ENCODE measurements at places on chromosomes 6 and 20.
A peak's percentile ranks its signal among the peaks of the same experiment; 100 is the strongest.

DNA sequence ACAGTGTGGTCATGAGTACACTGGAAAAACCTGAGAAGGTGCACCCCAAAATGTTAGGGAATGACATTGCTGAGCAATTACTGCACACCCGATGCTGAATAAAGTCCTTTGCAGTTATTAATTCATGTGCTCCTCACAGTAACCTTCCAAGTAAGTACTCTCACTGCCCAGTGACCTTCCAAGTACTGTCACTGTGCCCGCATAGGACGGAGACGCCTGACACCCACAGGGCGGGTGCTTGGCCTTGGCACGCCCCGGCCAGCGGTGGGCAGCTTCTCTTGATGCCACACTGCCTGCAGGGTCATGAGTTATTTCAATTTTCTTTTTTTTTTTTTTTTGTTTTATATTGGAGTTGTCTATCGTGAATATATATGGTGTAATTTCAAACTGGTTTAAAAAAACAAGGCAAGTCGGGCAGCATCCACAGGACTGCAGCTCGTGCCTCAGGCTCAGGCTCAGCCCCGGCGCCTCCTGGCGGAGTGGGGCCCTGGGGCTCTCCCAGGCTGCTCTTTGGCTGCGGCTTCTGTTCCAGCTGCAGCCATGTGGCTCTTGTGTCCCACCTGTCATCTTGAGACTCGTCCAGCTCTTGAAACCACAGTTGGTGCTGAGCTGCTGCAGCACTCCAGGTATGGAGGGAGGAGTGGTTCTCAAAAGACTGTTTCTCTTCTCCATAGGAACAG, 27.0 kb downstream of the PNLDC1 start:
- no peak for DNase-seq

DNA sequence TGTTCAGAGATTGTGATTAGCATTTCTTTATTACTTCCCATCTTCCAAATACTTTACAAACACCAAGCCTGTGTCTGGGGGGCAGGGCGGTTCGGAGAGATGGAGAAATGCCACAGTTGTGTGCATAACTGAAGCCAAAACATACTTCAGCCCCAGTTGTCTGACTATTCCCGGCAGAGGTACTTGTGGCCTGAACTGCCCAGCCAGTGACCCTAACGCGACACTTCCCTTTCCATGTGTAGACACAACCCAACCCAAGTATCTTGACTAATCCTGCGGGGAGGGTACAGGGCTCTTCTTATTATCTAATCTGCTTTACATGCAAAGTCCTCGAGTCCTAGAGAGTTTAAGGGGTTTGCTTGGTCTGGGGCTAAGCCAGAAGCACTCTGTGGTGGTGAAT, 46.2 kb downstream of the ISM1 start:
- no peak for DNase-seq

GRCh38 chr6:73586416-73586974, 65.7 kb upstream of the EEF1A1 start:
- DNase-seq = no peak

GRCh38 chr6:95197590-95197989, 379.7 kb upstream of the MANEA start:
- no peak for DNase-seq

GRCh38 chr20:8019246-8019997, at the start of gene TMX4:
TSS of gene TMX4 (minus strand) at chr20:8019761. CDS start at chr20:8019613, 148 bp downstream.
- peak; percentile 95 for DNase-seq

GRCh38 chr6:142945049-142945445, at the start of gene HIVEP2:
TSS of gene HIVEP2 (minus strand) at chr6:142945176. CDS start at chr6:142774738, 170,438 bp downstream.
- peak; percentile 92 for DNase-seq

DNA sequence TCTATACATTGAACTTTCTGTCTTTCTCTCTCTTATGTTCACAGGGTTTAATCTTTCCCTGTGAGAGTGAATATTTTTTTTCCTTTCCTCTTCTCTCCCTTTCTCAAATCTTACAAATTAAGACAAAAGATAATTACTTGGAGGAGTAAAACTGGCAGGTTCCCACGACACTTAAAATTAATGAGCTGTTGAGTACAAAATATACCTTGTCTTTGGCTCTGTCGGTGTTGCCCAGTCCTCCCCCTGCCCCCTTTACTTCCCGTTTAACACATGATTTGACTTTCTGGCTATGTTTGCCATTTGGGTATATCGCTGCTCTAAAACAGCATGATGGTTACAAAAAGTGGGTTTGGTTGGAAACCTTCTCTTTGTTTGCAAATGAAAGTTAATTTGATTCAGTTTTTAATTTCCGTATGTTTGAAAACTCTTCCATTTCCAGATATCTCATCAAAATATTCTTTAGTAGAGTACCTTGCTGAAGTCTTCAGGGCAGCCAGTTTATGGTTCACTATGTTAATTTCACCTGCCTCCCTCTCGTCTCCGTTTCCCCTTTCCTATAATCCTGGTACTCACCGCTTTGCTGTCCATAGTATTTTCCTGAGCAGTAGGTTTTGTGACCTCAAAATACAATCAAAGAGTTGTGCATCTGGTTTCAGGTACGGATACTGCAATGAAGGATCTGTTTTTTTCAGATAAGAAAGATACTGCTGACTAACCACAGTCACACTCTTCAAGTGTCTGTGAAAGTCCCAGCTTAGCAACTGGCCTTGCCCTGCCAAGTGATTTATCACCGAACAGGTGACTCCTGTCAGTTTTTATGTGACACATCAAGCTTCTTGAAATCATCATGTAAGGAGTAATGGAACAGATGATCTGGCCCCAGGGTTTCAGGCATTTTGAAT, 181.2 kb downstream of the DTNBP1 start:
- DNase-seq = peak; percentile 29

- no peak for DNase-seq
Observed at GRCh38 chr6:87196275-87196842, 41.0 kb downstream of the ZNF292 start.

- no peak for DNase-seq
Observed at GRCh38 chr6:23601811-23602345, 524.1 kb upstream of the NRSN1 start.

- DNase-seq = peak; percentile 72
Observed at GRCh38 chr20:21235484-21236445, 67.4 kb upstream of the XRN2 start.

DNA sequence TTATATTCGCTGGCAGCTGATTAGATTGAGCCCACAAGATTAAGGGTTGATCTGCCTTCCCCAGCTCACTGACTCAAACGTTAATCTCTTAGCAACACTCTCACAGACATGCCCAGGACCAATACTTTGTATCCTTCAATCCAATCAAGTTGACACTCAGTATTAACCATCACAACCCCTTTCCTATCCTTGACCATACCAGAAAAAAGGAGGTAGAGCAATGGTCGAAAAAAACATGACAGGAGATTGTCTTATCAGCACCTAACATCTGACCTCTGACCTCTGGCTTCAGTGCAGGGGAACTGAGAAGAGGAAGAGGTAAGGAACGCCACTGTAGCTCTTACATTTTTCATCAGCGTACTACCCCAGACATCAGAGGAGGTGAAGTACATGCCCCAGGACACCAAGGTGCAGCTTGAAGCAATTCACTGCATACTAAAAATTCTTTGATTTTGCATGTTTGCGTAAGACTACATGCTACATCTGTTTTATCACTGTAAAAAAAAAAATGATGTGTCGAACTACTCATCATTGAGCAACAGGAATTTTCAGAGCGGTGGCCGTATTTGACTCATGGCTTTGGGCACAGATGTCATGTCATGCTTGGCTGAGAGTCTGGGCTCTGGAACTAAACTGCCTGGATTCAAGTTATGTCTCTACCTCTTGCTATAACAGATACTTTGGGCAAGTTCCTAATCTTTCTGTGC, 188.0 kb upstream of the TAB2 start:
- DNase-seq = no peak

GRCh38 chr6:151553416-151554165, 59.8 kb downstream of the CCDC170 start:
- no peak for DNase-seq

- DNase-seq = no peak
Observed at GRCh38 chr6:118559659-118560058, 11.6 kb downstream of the PLN start.

DNA sequence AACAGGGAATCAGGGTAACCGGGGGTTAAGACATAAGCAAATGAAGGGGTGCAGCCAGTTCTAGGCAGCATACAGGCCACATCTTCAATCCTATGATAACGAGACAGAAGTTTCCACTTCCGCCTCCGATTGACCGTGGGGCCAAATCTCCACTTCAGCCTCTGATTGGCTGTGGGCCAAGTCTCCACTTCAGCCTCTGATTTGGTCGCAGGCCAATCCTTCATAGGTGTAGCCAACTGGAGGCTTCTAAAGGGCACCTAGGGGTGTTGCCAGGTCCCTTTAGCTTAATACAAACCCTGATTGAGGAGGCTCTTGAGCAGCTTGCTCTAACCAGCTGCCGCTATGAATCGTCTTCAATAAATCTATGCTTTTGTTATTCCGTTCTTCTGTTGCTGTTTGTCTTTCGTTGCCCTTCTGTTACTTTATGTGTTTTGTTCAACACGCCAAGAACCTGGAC, 2.1 kb upstream of the ERGIC3 start:
- DNase-seq = peak; percentile 8

DNA sequence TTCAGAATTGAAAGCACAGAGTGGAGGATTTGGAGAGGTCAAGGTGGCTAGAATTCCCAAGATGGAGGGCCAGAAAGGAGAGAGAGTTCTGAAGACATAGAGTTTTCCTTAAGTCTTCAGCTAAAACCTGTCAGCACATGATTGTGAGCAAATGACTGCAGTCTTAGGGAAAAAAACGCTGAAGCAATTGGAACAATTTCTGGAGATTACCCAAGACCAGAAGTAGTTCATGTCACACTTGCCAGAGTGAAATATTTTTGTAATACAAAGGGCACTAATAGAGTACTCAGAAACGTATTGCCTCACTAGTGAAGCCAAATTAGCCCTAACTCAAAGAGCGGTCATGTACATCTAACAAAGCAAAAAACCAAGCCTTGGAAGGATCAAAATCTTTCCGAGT, 541.3 kb upstream of the MARCKS start:
- DNase-seq = no peak

GRCh38 chr20:47051936-47052526, 157.4 kb downstream of the EYA2 start:
- DNase-seq = no peak

DNA sequence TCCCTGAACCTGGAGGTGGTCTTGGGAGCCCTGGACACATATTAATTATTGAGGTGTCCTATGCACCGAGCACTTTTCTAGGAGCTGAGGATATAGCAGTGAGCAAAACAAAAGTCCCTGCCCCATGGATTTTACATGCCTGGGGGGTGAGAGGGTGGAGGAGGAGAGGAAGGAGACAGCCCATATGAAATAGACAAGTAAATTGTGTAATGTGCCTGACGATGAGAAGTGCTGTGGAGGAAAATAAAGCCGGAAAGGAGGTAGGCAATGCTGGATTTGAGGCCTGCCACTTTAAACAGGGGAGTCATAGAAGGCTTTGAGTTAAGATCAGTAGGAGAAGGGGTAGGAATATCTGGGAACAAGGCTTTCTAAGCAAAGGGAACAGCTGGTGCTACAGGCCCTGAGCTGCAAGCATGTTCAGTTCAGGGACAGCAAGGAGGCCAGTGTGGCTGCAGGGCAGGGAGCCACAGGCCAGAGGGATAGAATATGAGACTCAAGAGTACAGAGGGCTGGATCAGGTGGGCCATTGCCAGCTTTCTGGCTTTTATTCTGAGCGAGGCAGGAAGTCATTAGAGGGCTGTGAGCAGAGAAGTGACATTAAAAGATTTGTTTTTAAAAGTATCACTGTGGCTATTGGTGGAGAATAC, 19.1 kb upstream of the MYLIP start:
- DNase-seq = no peak

- peak; percentile 29 for DNase-seq
Observed at GRCh38 chr6:150334790-150335783, 33.7 kb upstream of the IYD start.

DNA sequence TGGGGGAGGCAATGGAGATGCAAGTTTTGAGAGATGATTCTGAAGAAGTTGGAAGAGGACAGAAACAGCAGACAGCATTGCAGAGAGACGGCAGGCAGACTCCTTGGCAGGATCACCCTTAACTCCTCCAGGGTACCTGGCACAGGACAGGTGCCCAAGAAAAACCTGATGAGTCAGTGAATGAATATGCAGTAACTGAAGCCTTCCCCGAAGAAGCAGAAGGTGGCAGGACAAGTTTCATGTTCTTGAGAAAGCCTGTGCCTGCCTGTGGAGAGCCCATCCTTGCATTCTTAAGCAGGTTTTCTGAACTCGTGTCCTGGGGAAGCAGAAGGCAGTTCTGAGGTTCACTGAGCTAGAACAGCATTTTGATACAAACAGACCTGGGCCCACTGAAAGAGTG, 79.6 kb upstream of the SASH1 start:
- no peak for DNase-seq

DNA sequence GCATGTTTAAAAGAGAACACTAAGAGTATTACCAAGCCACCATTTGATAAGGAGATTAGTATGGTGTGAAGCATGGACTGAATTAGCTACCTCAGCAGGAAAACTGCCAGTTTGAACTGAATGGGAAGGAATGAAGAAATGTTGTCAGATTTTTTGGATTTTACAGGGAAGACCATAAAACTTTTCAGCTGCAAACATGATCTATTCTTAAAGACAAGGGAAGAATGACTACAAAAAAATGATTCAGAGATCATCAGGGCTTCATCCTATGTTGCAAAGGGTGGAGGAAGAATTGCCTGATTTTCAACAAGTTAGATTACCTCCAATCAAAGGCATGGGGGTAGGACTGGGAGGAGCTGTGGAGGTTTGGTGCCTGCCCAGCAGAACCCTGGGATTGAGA, 49.3 kb upstream of the MTRF1L start:
- DNase-seq = no peak

- DNase-seq = no peak
Observed at GRCh38 chr6:163026893-163027292, 299.1 kb downstream of the PACRG start.

DNA sequence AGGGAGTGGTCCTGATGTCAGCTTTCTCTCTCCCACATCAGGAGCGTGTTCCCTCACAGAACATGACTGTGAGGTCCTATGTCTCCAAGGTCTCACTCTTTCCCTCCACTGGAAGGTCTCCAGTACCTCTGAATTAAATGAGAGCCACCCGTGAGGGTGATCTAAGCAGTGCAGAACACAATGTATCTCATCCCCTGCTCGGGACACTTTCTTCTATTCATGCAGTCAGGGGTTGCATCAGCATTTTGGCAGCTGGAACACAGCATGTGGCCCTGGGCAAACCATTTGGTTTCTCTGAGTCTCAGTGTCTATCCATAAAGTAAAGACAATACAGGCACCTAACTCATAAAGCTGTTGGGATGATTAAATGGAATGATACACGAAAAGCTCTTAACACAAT, 34.2 kb downstream of the MAFB start:
- no peak for DNase-seq

DNA sequence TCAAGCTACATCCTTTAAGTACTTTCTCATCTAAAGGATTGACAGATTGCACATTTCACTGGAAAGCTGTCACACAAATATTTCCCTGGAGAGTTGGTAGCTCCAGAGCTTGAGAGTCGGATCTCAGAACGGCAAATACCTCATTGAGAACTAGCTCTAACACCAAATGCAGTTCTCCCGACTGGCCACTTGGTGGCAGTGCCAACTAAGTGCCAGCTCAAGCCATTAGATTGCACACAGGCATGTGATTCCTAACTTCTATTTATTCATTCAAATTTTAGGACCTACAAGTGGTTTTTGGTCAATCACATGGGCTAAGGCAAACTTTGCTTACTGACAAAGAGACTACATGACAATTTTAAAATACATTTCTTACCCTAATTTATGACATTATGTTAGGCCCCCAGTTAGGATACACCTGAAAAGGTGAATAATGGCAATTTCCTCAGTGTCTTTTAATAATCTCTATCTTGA, 7.9 kb upstream of the MCHR2 start:
- peak; percentile 25 for DNase-seq

Data from activated CD4-positive, alpha-beta T cell treated with anti-CD3 and anti-CD28 coated beads, Interleukin-2, amount 50 U/mL, for 48 hours (primary cell).